Activated T-cell treated with anti-CD3 and anti-CD28 coated beads, Interleukin-2, amount 50 U/mL, for 1 hour (primary cell): ENCODE measurements at places on chromosomes 1 and 21.

- DNase-seq, result no peak
Observed at GRCh38 chr1:115492880-115493279, 148.9 kb upstream of the VANGL1 start.

DNA sequence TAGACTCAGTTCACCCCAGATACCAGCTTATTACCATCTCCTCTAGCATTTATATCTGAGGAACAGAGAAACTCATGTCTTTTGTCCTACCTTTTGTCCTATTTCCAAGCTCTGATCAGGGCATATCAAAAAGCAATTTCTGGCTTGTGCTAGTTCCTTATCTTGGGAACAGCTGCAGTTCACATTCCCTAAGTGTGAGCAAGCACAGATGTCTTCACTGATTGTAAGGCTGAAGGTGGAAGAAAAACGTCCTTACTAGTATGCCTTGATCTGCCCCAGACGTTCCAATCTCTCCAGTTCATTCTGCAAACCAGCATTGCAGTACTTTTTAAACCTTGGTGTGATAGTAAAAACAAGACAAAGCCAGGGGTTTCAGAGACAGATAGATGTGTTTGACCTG, 139.8 kb downstream of the NCAM2 start:
- DNase-seq, result no peak

- no peak for DNase-seq
Observed at GRCh38 chr1:114723915-114724314, 7.3 kb upstream of the NRAS start.

DNA sequence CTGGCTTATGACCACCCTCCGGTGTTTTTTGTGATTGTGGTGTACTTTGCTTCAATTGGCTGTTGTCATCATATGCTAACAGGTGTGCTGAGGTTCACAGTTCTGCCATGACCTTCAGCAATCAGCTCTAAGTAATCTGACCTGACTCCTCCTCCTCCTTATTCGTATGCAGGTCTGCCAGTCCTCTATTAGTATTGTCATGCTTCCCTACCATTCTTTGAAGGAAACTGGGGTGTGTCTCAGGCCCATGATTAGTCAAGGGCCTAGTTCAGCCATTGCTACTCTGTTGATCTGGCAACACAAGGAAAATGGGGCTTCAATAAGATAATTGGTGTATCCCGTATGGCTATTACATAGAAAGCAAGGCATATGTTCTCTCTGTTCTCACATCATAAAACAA, 332.3 kb upstream of the DPYD start:
- no peak for DNase-seq

GRCh38 chr1:74205266-74205665, 7.2 kb downstream of the FPGT start:
- no peak for DNase-seq

- DNase-seq, result no peak
Observed at GRCh38 chr1:85616364-85616705, 35.8 kb downstream of the CCN1 start.

DNA sequence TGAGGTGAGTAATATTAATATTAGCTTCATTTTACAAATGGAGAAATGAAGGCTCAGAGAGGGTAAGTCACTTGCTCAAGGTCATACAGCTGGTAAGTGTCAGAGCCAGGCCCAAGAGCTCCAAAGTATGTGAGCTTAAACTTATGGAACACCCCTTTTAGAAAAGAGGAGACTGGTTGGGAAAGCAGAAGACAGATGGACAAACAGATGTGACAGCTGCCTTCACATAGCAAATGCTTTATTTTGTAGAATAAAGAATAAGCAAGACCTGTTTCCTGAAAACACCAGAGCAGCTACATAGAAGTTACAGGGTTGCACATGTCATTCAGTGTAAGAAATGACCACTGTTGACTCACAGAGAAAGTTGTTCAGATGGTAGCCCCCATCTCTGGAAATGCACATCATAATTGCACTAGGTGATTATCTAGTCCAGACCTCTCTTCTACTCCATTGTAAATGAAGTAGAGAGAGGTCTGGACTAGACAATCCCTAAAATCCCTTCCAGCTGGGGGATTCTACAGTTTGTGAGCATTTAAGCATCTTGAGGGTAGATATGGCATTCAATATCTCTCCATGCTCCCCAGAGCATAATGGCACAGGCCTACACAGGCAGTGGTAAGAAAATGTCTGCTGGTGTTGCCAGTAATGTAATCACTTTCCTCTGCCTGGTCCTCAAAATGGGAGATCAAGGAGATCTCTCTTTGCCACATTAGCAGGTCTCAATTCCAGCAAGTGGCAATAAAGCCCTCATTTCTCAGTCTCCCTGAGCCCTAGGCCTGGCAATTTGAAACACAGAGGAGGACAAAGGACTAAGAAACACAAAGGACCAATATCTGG, 188.2 kb upstream of the FGGY start:
- DNase-seq, result no peak
